Uterus (tissue), 4 donors: ENCODE measurements at places on chromosomes 7 and 10. TPM values are rescaled to one million over a fixed set of nuclear protein-coding genes. Genes with fewer than 3 reads are reported as not detected.
A peak's percentile ranks its signal among the peaks of the same experiment; 100 is the strongest.

Gene SSBP1
- 56.9 TPM for total RNA-seq

DNA sequence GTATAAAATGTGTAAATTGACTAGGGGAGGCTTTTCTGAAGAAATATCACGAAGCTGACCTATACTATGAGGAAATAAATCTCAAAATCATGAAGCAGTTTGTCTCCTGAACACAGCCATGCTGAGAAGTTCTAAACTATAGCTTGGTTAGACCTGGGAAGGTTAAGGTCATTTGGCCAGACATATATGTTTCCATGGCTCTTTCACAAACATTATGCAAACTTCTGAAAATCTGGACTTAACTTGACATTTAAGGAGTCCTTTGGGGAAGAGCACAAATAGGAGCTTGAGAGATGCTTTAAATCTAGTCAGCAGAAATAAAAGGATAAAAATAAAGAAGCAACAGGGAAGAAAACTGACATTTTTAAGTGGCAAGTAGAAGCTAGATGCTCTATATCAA is 115.9 kb upstream of the MEOX2 start:
- H3K36me3 ChIP-seq, result no peaks in the 10 kb centered on the region
- no peak overlapping the region for H3K4me3 ChIP-seq
- DNase-seq, result no peak
- no peak overlapping the region for H3K27ac ChIP-seq

Gene HOXA13
- total RNA-seq, result 0.40 TPM

DNA sequence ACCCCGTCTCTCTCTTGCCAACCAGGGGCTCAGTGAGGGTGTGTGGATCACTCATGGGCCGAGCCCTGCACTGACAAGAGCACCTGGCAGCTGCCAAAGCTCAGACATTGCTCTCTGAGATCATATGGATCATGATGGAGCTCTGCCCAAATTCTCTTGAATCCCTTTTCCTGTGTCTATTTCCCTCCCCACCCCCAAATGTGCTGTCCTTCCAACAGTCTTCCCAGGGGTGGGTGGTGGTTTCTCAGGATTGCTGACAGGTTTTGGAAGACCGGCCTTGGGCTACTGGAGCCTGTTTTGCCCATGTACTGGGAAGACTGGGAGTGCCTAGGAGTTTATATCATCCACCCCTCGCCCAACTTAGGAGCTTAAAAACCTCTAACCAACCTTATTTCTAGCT is 10.5 kb downstream of the ARHGAP22 start:
- no peaks in the 10 kb centered on the region for H3K27me3 ChIP-seq
- no peaks in the 10 kb centered on the region for H3K36me3 ChIP-seq
- no peak overlapping the region for H3K4me3 ChIP-seq
- no peak overlapping the region for H3K27ac ChIP-seq
- H3K4me1 ChIP-seq, result no peaks in the 10 kb centered on the region
- no peak for DNase-seq

Gene STRIP2
- total RNA-seq, result not detected

DNA sequence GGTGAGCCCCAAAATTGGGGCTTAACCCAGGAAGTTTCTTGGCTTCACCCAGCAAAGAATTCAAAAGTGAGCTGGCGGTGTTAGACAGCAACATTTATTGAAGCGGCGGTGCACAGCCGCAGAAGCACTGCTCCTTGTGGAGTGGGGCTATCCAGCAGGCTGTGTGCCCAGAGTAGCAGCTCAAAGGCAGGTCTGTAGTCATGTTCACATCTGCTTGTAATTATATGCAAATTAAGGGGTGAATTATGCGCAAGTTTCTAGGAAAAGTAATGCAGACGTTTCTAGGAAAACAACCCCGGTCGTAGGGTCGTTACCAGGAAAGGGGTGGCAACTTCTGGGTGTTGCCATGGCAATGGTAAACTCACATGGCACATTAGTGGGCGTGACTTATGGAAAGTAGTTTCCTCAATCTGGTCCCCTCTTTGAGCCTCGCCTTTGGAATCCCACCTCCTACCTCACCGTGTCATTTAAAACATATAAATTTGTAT is 13.7 kb upstream of the KBTBD2 start:
- H3K27me3 ChIP-seq, result no peaks in the 10 kb centered on the region
- DNase-seq, result peak; percentile 47
- no peaks in the 10 kb centered on the region for H3K36me3 ChIP-seq
- peak overlapping the region; percentile 16 for H3K4me3 ChIP-seq

- no peak for DNase-seq
- no peak overlapping the region for H3K4me3 ChIP-seq
- no peaks in the 10 kb centered on the region for H3K27me3 ChIP-seq
- H3K36me3 ChIP-seq, result no peaks in the 10 kb centered on the region
- no peak overlapping the region for H3K27ac ChIP-seq
Measured at GRCh38 chr7:96088579-96088978, 233.3 kb downstream of the SLC25A13 start.

DNA sequence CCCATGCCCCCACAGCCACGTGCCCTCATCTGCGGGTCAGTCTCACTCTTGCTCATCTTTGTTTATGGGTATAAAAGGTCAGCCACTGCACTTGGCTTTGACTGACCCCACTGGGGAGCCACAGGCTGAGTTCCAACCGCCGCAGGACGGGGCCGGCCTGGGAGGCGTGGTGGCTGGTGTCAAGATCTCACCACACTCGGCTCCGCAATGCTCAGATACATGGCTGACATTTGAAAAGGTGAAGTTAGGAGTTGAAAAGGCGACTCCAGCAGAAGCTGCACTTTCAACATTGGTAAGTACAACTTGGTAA is 14.9 kb downstream of the TUBGCP2 start:
- no peaks in the 10 kb centered on the region for H3K27me3 ChIP-seq
- DNase-seq, result no peak
- no peak overlapping the region for H3K27ac ChIP-seq
- H3K4me3 ChIP-seq, result no peak overlapping the region
- no peaks in the 10 kb centered on the region for H3K4me1 ChIP-seq
- H3K36me3 ChIP-seq, result no peaks in the 10 kb centered on the region

GRCh38 chr7:133550145-133550544 is 297.3 kb downstream of the EXOC4 start:
- no peak for DNase-seq
- H3K27me3 ChIP-seq, result no peaks in the 10 kb centered on the region
- no peak overlapping the region for H3K27ac ChIP-seq
- no peaks in the 10 kb centered on the region for H3K36me3 ChIP-seq

GRCh38 chr7:156456503-156457115 is 184.0 kb upstream of the RNF32 start:
- no peaks in the 10 kb centered on the region for H3K4me1 ChIP-seq
- no peaks in the 10 kb centered on the region for H3K27me3 ChIP-seq
- no peak for DNase-seq
- no peak overlapping the region for H3K4me3 ChIP-seq

DNA sequence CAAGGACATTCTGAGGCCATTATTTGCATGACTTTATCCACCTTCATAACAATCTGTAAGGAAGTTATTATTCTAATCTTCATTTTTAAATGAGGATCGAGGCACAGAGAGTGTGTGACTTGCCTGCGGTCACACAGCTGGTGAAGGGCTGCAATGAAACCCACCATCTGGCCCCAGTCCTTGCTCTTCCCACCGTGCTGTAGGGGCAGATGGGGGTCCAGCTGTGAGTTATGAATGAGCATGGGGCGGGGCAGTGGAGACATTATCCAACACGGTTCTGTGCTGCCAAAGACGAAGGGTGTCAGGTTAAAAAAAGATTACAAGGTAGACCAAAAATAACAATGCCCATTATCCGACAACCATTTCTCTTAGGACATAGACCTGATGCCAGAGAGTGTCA is 417.5 kb upstream of the MGMT start:
- H3K27me3 ChIP-seq, result no peaks in the 10 kb centered on the region
- no peaks in the 10 kb centered on the region for H3K36me3 ChIP-seq
- no peak overlapping the region for H3K4me3 ChIP-seq
- H3K27ac ChIP-seq, result no peak overlapping the region
- no peak for DNase-seq

DNA sequence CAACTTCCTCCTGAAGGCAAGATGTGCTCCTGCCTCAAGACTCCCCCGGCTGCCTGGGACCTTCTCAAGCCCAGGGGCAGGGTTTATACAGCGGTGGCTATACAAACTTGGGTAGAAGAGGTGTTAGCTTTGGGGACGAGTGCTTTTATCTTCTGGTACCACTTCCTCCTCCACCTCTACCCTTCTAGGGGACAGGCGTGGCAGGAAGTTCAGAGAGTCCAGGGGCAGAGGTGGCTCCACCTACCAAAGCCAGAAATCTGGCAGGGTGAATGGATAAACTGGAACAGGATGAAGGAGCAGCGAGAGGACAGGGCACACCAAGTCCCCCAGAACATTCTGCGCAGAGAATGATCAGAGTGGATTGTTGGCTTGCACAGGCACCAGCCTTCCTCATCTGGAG is 24.0 kb upstream of the TM9SF3 start:
- no peaks in the 10 kb centered on the region for H3K4me1 ChIP-seq
- H3K27ac ChIP-seq, result no peak overlapping the region
- no peaks in the 10 kb centered on the region for H3K36me3 ChIP-seq
- no peak for DNase-seq
- no peaks in the 10 kb centered on the region for H3K27me3 ChIP-seq

Gene SLC26A3
- 1.0 TPM for total RNA-seq

DNA sequence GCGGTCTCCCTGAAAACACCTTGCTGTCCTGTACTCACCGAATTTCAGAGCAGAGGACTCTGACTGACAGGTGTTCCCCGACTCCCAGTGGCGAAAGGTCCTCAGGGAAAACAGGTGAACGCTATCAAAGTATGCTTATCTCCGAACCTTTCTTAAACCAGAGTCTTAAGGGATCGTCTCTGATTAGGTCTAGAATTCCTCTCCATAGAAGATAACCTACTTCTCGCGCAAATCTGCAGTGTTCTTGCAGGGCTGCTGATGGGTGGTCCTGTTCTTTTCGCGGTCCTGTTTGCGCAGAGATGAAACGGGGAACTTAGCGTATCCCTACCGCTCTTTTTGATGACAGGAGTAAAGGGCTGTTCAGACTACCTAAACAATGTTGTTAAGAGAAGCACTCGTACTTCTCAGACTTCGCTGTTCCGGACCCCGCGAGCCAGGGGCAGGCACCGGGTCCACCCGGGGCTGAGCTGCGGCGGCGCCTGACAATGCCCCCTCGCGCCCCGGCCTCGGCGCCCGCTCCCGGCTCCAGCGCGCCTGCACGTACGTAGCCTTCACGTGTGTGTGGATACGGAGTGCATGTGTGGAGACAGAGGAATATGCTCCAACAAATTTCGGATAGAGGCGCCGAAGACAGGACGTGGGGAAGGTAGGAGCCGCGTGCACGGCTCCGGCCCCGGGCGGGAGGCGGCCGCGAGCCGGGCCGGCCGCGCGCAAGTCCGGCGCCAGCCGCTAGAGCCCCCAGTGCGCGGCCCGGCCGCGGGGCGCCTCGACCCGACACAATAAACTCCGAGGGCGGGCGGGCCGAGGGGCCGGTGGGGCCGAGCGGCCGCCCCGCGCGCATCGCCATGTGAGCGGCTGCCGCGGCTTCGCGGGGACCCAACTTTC is 766 bp upstream of the ZMYND11 start:
- H3K4me3 ChIP-seq, result peak overlapping the region; percentile 61
- H3K4me1 ChIP-seq, result peaks cover 5% of the 10 kb centered on the region
- peak; percentile 22 for DNase-seq
- H3K27ac ChIP-seq, result peak overlapping the region; percentile 99
- H3K36me3 ChIP-seq, result no peaks in the 10 kb centered on the region

Gene CD36
- total RNA-seq, result 186 TPM

DNA sequence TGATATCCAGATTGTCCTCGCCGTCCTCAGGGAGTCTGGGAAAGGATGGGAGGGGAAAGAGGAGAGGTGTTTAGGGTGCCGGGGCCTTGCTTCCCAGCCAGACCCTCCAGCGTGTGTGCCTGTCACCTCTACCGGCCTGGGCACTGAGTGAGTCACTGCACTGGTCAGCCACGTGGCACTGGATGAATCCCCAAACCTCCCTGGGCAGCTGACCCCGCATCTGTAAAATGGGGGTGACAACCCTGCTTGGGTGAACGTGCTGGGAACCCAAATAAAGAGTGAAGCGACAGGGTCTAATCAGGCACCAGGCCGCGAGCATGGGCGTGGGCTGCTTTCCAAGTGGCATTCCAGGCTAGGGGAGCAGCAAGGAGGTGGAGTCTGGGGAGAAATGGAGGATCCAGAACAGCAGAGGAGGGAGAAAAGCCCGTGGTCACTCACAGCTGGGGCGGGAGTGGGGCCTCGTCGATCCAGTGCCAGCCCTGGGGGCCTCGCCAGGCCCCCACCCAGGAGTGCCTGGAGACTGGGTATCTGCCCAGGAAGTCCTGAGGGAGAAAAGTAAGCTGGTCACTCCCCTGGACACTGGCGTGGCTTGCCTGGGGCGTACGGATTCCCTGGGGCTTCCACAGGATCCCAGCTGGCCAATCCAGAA is 29.7 kb downstream of the KLRG2 start:
- H3K36me3 ChIP-seq, result no peaks in the 10 kb centered on the region
- no peaks in the 10 kb centered on the region for H3K27me3 ChIP-seq
- H3K4me3 ChIP-seq, result no peak overlapping the region
- H3K27ac ChIP-seq, result no peak overlapping the region
- no peaks in the 10 kb centered on the region for H3K4me1 ChIP-seq

- no peak for DNase-seq
- no peak overlapping the region for H3K27ac ChIP-seq
- no peaks in the 10 kb centered on the region for H3K36me3 ChIP-seq
- no peak overlapping the region for H3K4me3 ChIP-seq
- no peaks in the 10 kb centered on the region for H3K27me3 ChIP-seq
Measured at GRCh38 chr10:11511321-11511720, 100.1 kb downstream of the USP6NL start.

Gene PLXDC2
- 51.5 TPM for total RNA-seq

DNA sequence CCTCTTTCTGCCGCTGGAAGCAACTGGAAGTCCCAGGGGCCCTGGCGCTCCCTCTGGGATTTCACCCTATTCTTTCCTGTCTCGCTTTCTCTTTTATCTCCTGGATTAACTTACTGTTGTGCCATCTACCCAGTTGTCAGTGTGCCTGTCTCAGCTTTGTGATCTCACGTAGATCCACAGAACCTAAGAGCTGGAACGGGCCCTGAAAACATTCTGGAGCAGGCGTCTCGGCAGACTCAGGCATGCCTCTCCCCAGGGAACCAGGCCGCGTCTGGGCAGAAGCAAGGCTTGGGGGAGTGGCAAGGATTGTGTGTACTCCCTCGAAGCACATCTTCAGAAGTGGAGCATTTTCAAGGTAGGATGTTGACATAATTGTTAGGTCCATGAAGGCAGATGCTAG is 87.2 kb downstream of the KCNMA1 start:
- H3K27ac ChIP-seq, result peak overlapping the region; percentile 52
- no peak overlapping the region for H3K4me3 ChIP-seq
- H3K4me1 ChIP-seq, result no peaks in the 10 kb centered on the region
- no peak for DNase-seq

DNA sequence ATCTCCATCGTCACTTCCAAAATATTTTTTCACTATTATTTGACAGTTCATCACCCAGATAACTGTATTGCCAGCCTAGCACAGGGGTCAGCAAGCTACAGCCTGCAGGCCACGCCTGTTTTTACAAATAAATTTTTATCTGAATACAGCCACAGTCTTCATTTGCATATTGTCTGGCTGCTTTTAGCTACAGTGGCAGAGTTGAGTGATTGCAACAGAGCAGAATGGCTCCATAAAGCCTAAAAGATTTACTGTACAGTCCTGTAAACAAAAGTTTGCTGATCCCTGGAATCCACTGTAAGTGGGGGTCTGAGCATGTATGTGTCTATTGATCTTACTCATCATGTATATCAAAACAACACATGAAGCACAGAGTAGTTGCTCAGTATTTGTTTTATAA is 45.9 kb upstream of the GNAI1 start:
- no peaks in the 10 kb centered on the region for H3K27me3 ChIP-seq
- no peak for DNase-seq
- no peaks in the 10 kb centered on the region for H3K4me1 ChIP-seq
- H3K4me3 ChIP-seq, result no peak overlapping the region
- peak overlapping the region; percentile 10 for H3K27ac ChIP-seq

GRCh38 chr7:42227936-42228591 is 8.9 kb downstream of the GLI3 start:
- H3K36me3 ChIP-seq, result no peaks in the 10 kb centered on the region
- peak overlapping the region; percentile 35 for H3K4me3 ChIP-seq
- H3K27ac ChIP-seq, result peak overlapping the region; percentile 63

Gene LLCFC1
- not detected for total RNA-seq

Gene HYAL4
- not detected for total RNA-seq
